H1 (cell line): ENCODE measurements at places on chromosomes 7 and 10. TPM values are rescaled to one million over a fixed set of nuclear protein-coding genes. Genes with fewer than 3 reads are reported as not detected.
A peak's percentile ranks its signal among the peaks of the same experiment; 100 is the strongest.

- DNase-seq, result no peak
- no peaks in the 10 kb centered on the region for H3K36me3 ChIP-seq
- H3K4me3 ChIP-seq, result no peak overlapping the region
- H3K4me1 ChIP-seq, result peaks cover 6% of the 10 kb centered on the region
Observed at GRCh38 chr7:82335927-82336326, 107.7 kb downstream of the CACNA2D1 start.

GRCh38 chr10:76618641-76619040, 1019.0 kb downstream of the KCNMA1 start:
- H3K4me3 ChIP-seq, result no peak overlapping the region
- no peaks in the 10 kb centered on the region for H3K27me3 ChIP-seq
- H3K4me1 ChIP-seq, result no peaks in the 10 kb centered on the region
- no peak overlapping the region for H3K27ac ChIP-seq
- DNase-seq, result no peak

Gene OR6B1
- not detected in 2 replicates for polyA plus RNA-seq

- H3K36me3 ChIP-seq, result no peaks in the 10 kb centered on the region; the same call in 1 of the 2 replicates
- H3K4me1 ChIP-seq, result no peaks in the 10 kb centered on the region
- DNase-seq, result no peak
- H3K27ac ChIP-seq, result no peak overlapping the region
Observed at GRCh38 chr7:37312608-37313007, 136.1 kb downstream of the ELMO1 start.

Gene FAM241B
- polyA plus RNA-seq, result 29.2 and 30.1 TPM in 2 replicates

- peak overlapping the region; percentile 64; the same call in 1 of the 2 replicates for H3K4me3 ChIP-seq
- no peak for DNase-seq
- no peaks in the 10 kb centered on the region for H3K36me3 ChIP-seq
- no peak overlapping the region for H3K27ac ChIP-seq
Observed at GRCh38 chr10:100968062-100968736, 1.1 kb upstream of the SEMA4G start.

Gene TAS2R41
- polyA plus RNA-seq, result 0.12 TPM in 1 of 2 replicates, not detected in the other

GRCh38 chr10:45286980-45287379, 28.4 kb downstream of the OR13A1 start:
- no peaks in the 10 kb centered on the region for H3K4me1 ChIP-seq
- H3K36me3 ChIP-seq, result no peaks in the 10 kb centered on the region
- H3K27ac ChIP-seq, result no peak overlapping the region
- no peak overlapping the region for H3K4me3 ChIP-seq
- no peak for DNase-seq

DNA sequence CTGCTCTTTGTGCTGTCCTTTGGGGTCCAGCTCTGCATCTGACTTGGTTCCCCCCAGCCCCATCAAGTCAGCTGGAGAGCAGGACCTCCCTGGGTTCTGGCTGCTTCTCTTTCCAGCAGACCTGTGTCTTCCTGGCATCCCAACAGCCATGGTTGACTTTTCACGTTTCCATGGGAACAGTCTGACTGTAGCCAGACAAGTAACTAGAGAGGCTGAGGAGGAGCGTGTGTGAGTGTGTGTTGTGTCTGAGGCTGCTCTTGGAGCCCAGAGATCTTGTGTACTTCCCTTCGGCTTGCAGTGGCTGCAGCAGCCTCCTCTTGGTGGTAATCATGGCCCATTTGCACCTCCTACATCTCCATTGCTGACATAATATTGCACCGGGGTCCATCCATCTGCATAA, 332.0 kb downstream of the RPS24 start:
- no peaks in the 10 kb centered on the region; the same call in 1 of the 2 replicates for H3K27me3 ChIP-seq
- H3K27ac ChIP-seq, result no peak overlapping the region
- H3K4me1 ChIP-seq, result peaks cover 4% of the 10 kb centered on the region; the same call in 1 of the 2 replicates
- DNase-seq, result no peak
- H3K4me3 ChIP-seq, result no peak overlapping the region

GRCh38 chr10:81479316-81479715, 395.7 kb upstream of the NRG3 start:
- no peaks in the 10 kb centered on the region for H3K36me3 ChIP-seq
- H3K4me3 ChIP-seq, result no peak overlapping the region
- no peak for DNase-seq
- H3K4me1 ChIP-seq, result no peaks in the 10 kb centered on the region
- no peaks in the 10 kb centered on the region for H3K27me3 ChIP-seq
- no peak overlapping the region for H3K27ac ChIP-seq

DNA sequence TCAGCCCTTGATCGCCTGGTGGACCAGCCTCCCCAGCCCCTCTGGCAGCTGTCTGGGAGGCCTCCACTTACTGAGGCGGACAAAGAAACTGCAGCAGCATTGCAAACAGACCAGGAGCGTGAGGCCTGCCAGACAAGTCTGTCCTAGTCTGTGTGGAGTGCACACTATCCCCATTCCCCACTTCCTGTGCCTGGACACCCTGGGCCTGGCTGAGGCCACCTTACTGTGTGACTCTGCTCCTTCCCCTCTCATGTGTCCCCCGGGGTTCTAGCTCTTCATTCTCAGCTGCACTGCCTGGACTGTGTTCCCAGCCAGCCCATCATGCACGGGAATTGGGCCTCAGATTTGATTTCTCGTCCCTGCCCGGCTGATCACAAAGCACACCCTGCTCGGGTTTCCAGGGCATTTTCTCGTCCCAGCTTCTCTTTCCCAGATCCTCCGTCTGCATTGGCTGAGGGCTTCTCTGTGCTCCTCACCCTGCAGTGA, 16.7 kb upstream of the C10orf90 start:
- H3K4me3 ChIP-seq, result no peak overlapping the region
- peaks cover 10% of the 10 kb centered on the region; the same call in 1 of the 2 replicates for H3K4me1 ChIP-seq
- H3K27me3 ChIP-seq, result no peaks in the 10 kb centered on the region
- no peak for DNase-seq
- no peak overlapping the region for H3K27ac ChIP-seq
- H3K36me3 ChIP-seq, result no peaks in the 10 kb centered on the region

- no peaks in the 10 kb centered on the region for H3K27me3 ChIP-seq
- no peaks in the 10 kb centered on the region for H3K4me1 ChIP-seq
- H3K36me3 ChIP-seq, result no peaks in the 10 kb centered on the region
- DNase-seq, result no peak
Observed at GRCh38 chr7:116438267-116438666, 61.3 kb upstream of the CAV2 start.

DNA sequence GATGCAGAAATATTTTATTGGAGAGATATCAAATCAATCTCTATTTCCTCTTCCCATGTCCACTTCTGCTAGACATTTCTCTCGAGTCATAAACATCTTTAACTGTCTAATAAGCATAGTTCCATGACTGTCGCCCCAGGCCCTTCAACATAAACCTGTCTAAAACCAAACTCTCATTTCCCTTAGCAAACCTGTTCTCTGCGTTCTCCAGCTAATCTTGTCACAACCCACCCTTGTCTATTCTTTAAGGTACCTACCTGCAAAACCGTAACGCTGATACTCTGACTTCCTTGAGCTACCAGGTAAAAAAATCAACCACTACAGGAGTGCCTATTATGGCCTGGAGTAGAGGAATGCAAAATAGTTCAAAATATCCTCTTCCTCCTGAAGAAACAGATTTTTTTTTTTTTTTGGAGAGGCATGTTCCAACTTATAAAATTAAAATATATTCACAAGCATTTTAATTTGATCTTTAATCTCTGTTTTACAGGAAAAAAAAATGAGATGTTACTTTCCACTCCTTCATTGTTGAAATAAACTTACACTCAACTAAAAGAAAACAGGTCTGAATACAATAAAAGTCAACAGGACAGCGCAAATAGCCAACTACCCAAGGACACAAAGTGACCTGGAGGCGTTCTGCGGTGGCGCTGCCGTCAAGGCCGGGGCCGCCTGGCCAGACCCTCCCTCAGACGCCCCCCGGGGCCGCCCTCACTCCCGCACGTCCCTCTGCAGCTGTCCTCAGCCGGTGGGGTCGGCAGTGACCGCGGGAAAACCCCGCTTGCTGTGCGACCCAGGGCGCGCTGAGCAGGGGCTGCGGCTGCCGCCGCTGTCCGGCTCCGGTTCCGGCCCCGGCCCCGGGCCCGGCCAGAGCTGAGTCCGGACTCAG, 765 bp downstream of the SLC25A40 start:
- H3K27ac ChIP-seq, result peak overlapping the region; percentile 79
- peak overlapping the region; percentile 88 for H3K4me3 ChIP-seq
- H3K27me3 ChIP-seq, result no peaks in the 10 kb centered on the region
- DNase-seq, result no peak

DNA sequence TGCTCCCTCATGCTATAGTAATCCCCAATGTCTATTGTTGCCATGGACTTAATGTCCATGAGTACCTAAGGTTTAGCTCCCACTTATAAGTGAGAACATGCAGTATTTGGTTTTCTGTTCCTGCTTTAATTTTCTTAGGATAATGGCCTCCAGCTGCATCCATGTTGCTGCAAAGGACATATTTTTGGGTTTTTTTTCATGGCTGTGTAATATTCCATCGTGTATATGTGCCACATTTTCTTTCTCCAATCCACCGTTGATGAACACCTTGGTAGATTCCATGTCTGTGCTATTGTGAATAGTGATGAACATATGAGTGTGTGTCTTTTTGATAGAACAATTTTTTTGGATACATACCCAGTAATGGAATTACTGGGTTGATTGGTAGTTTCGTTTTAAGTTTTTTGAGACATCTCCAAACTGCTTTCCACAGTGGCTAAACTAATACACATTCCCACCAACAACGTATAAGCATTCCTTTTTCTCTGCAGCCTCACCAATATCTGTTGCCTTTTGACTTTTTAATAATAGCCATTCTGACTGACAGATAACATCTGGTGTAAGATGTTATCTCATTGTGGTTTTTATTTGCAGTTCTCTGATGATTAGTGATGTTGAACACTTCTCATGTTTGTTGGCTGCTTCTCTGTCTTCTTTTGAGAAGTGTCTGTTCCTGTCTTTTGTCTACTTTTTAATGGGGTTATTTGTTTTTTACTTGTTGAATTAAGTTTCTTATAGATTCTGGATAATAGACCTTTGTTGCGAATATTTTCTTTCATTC, 68.8 kb upstream of the IFRD1 start:
- no peaks in the 10 kb centered on the region for H3K36me3 ChIP-seq
- no peaks in the 10 kb centered on the region for H3K27me3 ChIP-seq
- no peak overlapping the region for H3K4me3 ChIP-seq
- no peaks in the 10 kb centered on the region for H3K4me1 ChIP-seq
